Fibroblast of the aortic adventitia (primary cell): ENCODE measurements at places on chromosomes 1 and 21. TPM values are rescaled to one million over a fixed set of nuclear protein-coding genes. Genes with fewer than 3 reads are reported as not detected.
A peak's percentile ranks its signal among the peaks of the same experiment; 100 is the strongest.

The BSND gene
- not detected in 2 replicates for total RNA-seq

The FBXO28 gene
- 14.7 and 37.1 TPM in 2 replicates for total RNA-seq

The VSIG8 gene
- total RNA-seq: not detected in 2 replicates

The ACBD6 gene
- total RNA-seq: 53.6 and 54.0 TPM in 2 replicates

The NEGR1 gene
- total RNA-seq: 1.1 and 20.7 TPM in 2 replicates

The GBP5 gene
- under 0.01 TPM in 1 of 2 replicates, not detected in the other for total RNA-seq

The CATSPERE gene
- total RNA-seq: 0.49 and 1.1 TPM in 2 replicates

The DNAH14 gene
- 12.7 and 33.9 TPM in 2 replicates for total RNA-seq

The KLHDC9 gene
- total RNA-seq: 0.90 and 1.8 TPM in 2 replicates

The CFAP298 gene
- total RNA-seq: 14.1 and 17.9 TPM in 2 replicates

The C1orf74 gene
- 2.4 and 3.6 TPM in 2 replicates for total RNA-seq

The ATP6V1G3 gene
- total RNA-seq: not detected in 2 replicates

The PRMT6 gene
- total RNA-seq: 18.3 and 20.1 TPM in 2 replicates

The PROK1 gene
- total RNA-seq: not detected in 2 replicates

The TMPRSS3 gene
- not detected in 2 replicates for total RNA-seq

The KCNE1 gene
- 0.09 and 0.74 TPM in 2 replicates for total RNA-seq

- DNase-seq: no peak
These were observed 31.2 kb upstream of the MORC3 start for GRCh38 chr21:36288651-36289243.

- no peak for DNase-seq
These were observed 142.3 kb upstream of the COL6A1 start for GRCh38 chr21:45839274-45839673.

GRCh38 chr21:41761211-41761933, 5.5 kb downstream of the RIPK4 start:
- peak; percentile 1 for DNase-seq

DNA sequence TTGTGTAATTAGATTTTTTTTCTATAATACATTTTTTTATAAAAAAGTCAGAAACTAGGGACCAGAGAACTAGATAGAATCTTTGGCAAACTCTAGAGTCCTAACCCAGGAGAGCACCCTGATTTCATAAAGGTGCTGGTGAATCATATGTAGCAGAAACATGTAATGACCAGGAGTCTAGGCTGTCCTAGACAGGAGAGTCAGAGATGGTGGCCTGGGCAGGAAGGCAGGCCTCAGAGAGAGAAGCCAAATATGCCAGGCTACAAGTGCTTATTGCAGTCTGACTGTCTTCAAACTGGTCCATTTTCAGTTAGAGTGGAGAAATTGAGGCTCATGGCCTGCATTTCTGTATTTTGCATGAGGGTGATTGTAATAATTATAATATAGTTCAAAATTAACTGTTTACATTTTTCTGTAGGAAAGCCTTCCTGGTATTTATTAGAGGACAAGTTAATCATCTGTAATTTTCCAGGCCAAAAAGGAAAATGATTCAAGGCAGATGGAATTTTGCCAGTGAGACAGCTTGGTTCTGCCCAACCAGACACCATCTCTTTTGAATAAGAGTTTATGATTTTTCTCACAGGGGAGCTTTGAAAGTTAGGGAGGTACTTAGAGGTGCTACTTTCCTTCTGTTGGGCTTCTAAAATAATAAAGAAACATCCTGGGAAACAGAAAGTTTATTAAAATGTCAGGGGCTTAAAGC, 129.8 kb downstream of the S1PR1 start:
- DNase-seq: peak; percentile 42

DNA sequence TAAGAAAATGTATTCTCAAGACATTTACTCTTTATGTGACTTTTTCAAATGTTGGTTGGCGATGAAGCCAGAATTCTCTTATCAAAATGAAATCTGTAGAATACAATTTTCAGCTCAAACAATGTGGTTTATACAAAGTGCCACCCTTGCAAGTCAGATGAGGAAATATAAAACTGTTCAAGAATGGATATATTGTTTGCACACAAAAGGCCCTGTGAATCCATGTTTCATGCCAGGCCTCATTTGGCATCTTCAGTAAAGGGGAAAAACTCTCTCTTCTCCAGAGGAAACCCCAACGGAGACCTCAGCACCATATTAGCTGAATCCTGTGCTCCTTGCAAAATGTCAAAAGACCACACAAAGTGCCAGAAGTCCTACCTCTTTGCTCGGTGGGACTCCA, 310.4 kb downstream of the RRAGC start:
- no peak for DNase-seq

GRCh38 chr1:175162955-175163354, 29.6 kb downstream of the KIAA0040 start:
- peak; percentile 27 for DNase-seq

GRCh38 chr1:156894711-156895454, 1.4 kb downstream of the PEAR1 start:
- peak; percentile 63 for DNase-seq

DNA sequence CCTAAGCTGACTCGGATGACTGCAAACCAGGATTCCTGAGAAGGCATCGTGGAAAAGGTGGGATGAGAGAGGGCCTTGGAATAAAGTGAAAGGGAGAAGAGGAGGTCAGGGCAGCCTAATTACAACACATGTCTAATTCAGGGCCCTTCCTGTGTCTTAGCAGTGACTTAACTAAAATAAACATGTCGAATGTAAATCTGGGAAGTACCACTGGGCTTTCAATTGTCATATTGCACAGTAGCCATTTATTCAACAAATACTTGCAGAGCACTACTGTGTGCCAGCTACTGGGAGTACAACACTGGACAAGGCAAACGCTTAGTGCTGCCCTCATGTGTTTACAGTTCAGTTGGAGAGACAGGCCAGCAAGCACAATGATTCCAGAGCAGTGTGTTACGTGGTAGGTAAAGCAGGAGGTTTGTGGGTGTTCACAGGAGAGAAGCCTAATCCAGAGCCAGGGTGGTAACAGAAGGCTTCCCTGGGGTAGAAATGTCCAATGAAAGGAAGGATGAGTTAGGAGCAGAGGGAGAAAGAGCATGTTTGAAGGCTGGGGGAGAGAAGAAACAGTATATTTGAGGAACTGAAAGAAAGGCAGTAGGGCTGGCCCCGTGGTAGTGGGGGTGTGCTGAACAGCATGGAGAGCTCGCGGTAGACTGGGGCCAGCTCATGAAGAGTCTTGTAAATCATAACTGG, 38.0 kb upstream of the RASAL2 start:
- DNase-seq: no peak

DNA sequence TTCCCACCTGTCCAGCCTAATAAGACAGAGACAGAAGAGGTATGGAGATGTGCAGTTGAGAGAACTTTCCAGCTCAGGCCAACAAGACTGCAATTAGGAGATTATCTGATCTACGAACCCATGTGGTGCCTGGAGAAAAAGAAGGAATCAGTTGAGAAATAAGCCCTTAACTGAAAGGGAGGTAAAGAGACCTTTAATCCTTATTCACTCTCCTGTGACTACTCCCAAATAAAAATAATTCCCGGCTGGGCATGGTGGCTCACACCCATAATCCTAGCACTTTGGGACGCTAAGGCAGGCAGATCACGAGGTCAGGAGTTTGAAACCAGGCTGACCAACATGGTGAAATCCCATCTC, 31.9 kb upstream of the SARS1 start:
- DNase-seq: no peak

- DNase-seq: peak; percentile 91
These were observed 182.4 kb downstream of the DISC1 start for GRCh38 chr1:231808990-231809389.

- no peak for DNase-seq
These were observed 13.0 kb downstream of the NES start for GRCh38 chr1:156664046-156664766.

DNA sequence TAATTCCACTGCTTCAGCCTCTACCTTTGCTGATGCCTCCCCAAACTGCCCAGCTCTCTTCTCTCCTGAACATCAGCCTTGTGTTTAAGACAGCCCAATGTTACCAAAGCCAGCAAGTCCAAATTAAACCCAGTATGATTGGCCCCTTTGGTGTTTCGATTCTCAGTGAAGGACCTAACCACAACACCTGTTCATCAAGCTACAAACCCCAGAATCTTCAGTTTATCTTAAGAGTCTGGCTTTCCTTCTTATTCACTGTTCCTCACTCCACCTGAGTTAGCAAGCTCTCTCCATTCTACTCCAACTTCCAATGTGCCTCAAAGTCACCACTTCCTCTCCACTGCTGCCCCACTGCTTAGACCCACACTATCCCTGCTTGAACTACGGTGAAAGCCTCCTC, 25.5 kb upstream of the ITPKB start:
- no peak for DNase-seq

DNA sequence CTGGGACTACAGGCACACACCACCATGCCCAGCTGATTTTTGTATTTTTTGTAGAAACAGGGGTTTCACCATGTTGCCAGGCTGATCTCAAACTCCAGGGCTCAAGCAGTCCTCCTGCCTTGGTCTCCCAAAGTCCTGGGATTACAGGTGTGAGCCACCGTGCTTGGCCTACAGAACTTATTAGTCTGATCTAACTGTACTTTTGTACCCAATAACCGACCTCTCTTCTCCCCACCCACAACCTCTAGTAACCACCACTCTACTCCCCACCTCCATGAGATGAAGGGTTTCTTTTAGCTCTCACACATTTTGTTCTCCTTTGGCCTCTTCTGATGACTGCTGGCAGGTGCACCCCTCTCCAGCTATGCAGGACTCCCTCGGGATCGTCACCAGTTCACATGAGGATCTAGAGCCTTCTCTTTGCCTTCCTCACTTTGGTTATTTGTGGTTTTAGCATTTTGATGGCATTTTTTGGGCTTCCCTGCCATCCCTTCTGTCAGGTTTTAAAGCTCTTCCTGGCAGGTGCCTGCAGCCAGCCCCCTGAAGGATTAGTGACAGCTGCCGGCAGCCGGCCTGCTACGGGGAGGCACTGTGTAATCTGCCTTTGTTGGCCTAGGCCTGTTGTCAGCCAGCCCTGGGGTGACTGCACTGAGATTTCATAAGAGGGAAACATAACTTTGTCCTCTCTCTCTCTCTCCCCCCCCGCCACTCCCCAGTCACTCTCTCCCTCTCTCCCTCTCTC, 99.8 kb upstream of the ATP1A1 start:
- no peak for DNase-seq

DNA sequence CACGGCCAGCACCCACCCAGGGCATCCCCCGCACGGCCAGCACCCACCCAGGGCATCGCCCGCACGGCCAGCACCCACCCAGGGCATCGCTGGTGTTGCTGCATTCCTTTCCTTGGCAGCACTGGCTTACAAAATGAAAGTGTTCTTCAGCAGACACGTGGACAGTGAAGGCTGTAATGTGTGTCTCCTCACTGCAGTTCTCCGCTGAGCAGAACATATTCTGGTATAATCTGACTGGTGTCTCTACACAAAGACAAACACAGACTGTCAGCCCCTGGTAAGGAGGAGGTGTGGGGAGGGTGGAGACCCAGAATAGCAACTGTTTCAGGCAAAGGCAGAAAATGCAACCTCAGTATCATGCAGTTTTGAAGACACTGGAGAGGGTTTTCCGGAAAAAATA, 7.3 kb downstream of the LYPD8 start:
- no peak for DNase-seq

DNA sequence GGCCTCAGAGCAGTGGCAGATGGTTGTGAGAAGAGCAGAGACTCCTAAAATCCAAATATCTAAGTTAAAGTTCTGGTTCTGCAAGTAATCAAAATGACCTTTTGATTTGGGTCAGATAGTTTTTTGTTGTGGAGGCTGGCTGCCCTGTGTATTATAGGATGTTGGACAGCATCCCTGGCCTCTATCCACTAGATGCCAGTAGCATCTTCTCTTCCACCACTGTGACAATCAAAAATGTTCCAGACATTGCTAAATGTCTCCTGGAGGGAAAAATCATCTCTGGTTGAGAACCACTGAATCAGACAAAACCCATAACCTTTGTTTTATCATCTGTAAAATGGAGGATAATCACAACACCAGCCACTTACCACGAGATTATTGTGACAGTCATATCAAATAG, 5.9 kb upstream of the DPT start:
- no peak for DNase-seq

GRCh38 chr1:89946532-89946931, 48.4 kb upstream of the ZNF326 start:
- no peak for DNase-seq

DNA sequence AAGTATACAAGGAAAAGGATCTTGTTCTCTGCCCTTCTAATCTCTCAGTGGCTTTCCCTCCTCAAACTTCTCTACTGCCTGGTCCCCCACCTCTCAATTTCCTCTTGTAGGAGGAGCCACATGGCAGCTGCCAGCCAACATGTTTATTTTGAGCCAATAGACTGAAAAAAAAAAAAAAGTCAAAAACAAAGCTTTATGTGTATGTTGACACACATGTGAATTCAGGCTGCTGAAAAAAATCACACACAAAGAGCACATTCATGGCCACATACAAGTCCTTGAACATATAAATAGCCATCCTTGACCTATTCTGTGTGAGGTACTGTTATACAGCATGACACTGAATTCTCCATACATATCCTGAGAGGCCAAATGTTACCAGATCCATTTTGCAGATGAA, 3.7 kb downstream of the PTPN14 start:
- no peak for DNase-seq

DNA sequence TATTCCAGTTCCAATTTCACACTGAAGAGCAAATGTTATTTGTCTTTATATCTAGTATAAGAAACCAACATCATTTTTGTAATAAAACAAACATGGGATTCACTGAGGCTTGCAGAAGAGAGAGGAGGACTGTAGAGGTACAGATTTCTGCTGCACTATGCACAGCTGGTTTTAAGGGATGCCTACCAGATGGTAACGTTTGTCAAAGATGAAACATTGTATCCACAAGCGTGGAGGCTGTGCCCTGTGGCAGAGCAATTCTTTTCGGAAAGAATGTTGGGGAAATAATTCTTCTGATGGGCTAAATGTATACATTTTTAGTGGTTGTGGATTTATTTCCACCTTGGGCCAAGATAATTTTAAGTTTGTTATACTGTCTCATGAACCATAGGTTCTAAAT, 272.4 kb downstream of the DUSP10 start:
- no peak for DNase-seq

- peak; percentile 52 for DNase-seq
These were observed 281.5 kb downstream of the NEGR1 start for GRCh38 chr1:72000809-72001208.

GRCh38 chr1:53911442-53911841, 17.5 kb downstream of the DIO1 start:
- DNase-seq: no peak

GRCh38 chr1:202856014-202856413, 32.9 kb downstream of the RABIF start:
- no peak for DNase-seq

- no peak for DNase-seq
These were observed 48.4 kb downstream of the SLC37A1 start for GRCh38 chr21:42561762-42562650.

DNA sequence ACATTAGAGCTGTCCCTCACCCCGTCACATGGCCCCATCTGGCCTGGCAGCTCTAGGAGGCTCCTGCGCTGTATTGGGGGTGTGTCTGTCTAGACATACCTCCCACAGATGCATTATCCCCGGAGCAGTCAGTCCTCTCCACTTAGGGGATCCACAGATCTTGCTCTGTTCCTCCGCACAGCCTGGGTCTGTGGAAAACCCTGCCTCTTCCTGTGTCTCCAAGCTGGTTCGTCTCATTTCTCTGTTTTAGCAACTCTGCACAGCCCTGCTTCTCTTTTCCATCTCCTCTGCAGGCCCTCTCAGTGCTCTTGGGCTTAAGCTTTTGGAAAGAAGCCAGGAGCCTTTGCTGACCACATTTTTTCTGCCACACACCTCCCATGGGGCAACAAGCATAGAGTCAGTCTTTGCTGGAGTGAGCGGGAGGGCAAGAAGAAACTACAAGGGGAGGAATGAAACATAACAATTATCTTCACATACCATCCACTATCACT, 241.5 kb downstream of the FOXD2 start:
- DNase-seq: no peak
